Smooth muscle cell of the pulmonary artery (primary cell): ENCODE measurements at places on chromosomes 11 and 22. TPM values are rescaled to one million over a fixed set of nuclear protein-coding genes. Genes with fewer than 3 reads are reported as not detected.

FAM181B gene
- total RNA-seq = 0.07 and 0.20 TPM in 2 replicates

TNNT3 gene
- 0.33 TPM in 1 of 2 replicates, not detected in the other for total RNA-seq

RIC8A gene
- 194 and 250 TPM in 2 replicates for total RNA-seq

C11orf16 gene
- not detected in 2 replicates for total RNA-seq

OR4A47 gene
- not detected in 2 replicates for total RNA-seq

PDE2A gene
- 0.56 and 5.2 TPM in 2 replicates for total RNA-seq

ASPHD2 gene
- 2.1 and 4.4 TPM in 2 replicates for total RNA-seq

PLAAT5 gene
- total RNA-seq = 0.23 TPM in 1 of 2 replicates, not detected in the other

BIRC3 gene
- total RNA-seq = 0.91 and 2.5 TPM in 2 replicates

PMM1 gene
- total RNA-seq = 23.5 and 25.9 TPM in 2 replicates

PGA5 gene
- total RNA-seq = 0.65 TPM in 1 of 2 replicates, not detected in the other

DDI1 gene
- total RNA-seq = not detected in 2 replicates

KRTAP5-1 gene
- not detected in 2 replicates for total RNA-seq

SYT8 gene
- total RNA-seq = 0.07 TPM in 2 replicates

KCNQ1 gene
- not detected in 2 replicates for total RNA-seq

OR51G2 gene
- not detected in 2 replicates for total RNA-seq

GRIA4 gene
- 0.33 TPM in 1 of 2 replicates, not detected in the other for total RNA-seq

AKIP1 gene
- total RNA-seq = 26.9 and 27.7 TPM in 2 replicates

PRRG4 gene
- total RNA-seq = under 0.01 and 0.89 TPM in 2 replicates

NFAM1 gene
- 0.07 TPM in 2 replicates for total RNA-seq

SLC22A8 gene
- total RNA-seq = not detected in 2 replicates

SCGB1A1 gene
- total RNA-seq = not detected in 2 replicates

SCGB1C1 gene
- not detected in 2 replicates for total RNA-seq

SPTBN2 gene
- total RNA-seq = 1.1 and 4.6 TPM in 2 replicates

BATF2 gene
- total RNA-seq = 0.13 and 0.50 TPM in 2 replicates

CNTN5 gene
- total RNA-seq = 0.30 and 1.1 TPM in 2 replicates

CHORDC1 gene
- 32.1 and 34.3 TPM in 2 replicates for total RNA-seq

KDM2A gene
- 60.1 and 60.7 TPM in 2 replicates for total RNA-seq

KCNJ11 gene
- total RNA-seq = 0.07 TPM in 1 of 2 replicates, not detected in the other

STK33 gene
- total RNA-seq = 0.65 and 2.4 TPM in 2 replicates

F2 gene
- total RNA-seq = not detected in 2 replicates

KRTAP5-11 gene
- total RNA-seq = not detected in 2 replicates

FAM89B gene
- total RNA-seq = 23.5 and 41.3 TPM in 2 replicates
